Sigmoid colon (tissue), 7 donors: ENCODE measurements at places on chromosomes 6 and 20. TPM values are rescaled to one million over a fixed set of nuclear protein-coding genes. Genes with fewer than 3 reads are reported as not detected.
A peak's percentile ranks its signal among the peaks of the same experiment; 100 is the strongest.

DNA sequence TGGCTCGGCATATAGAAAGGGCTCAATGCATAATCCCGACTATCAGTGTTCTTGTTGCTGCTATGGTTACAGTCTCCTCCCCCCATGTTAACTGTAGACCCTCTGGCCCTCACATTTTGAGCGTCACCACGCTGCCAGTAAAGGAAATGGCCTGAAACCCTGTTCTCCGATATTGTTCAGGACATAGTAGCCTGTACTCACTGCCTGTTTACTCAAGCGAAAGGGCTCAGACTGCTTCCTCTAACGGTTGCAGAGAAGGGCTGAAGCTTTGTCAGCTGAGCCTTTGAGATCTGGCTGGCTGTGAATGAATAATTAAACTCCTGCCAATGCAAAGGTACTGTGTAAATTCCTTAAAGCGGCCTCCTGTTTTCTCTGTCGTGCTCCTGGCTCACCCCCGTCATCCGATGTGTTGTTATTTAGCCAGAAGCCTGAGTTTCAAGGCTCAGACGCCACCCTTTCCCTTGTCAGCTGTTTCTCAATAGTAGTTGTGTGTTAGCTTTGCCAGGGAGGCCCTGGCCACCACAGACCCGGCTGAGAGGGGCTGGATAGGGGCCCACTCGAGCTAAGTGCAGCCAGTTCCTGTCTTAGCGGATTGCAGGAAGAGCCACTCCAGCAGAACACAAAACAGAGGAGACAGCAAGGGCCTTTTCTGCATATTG, 31.2 kb upstream of the RALGAPA2 start:
- DNase-seq, result peak; percentile 89

- DNase-seq, result no peak
Observed at GRCh38 chr6:74570044-74570443, 635.8 kb downstream of the COL12A1 start.

The SIRPD gene
- not detected for total RNA-seq

The TCP11 gene
- total RNA-seq, result not detected
